Psoas muscle (tissue), 8 donors: ENCODE measurements at places on chromosomes 5 and 9. TPM values are rescaled to one million over a fixed set of nuclear protein-coding genes. Genes with fewer than 3 reads are reported as not detected.

DNA sequence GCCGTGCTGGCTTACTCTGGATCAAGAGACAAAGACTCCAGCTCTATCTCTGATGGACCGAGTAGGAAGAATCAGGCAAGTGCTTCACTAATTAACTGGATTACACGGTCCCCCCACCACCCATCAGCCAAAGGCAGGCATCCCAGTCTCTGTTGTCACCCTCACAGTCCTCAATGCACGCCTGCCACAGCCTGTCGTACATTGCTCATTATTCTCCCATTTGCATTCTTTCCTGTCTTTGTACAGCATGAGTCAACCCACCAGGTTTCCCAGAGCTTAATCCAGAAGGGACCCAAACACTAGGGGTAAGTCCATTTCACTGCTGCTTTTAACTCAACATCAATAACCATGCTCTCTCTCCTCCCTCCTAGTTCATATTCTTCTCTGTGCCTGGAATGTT is 44.4 kb downstream of the PCA3 start:
- DNase-seq: no peak

DNA sequence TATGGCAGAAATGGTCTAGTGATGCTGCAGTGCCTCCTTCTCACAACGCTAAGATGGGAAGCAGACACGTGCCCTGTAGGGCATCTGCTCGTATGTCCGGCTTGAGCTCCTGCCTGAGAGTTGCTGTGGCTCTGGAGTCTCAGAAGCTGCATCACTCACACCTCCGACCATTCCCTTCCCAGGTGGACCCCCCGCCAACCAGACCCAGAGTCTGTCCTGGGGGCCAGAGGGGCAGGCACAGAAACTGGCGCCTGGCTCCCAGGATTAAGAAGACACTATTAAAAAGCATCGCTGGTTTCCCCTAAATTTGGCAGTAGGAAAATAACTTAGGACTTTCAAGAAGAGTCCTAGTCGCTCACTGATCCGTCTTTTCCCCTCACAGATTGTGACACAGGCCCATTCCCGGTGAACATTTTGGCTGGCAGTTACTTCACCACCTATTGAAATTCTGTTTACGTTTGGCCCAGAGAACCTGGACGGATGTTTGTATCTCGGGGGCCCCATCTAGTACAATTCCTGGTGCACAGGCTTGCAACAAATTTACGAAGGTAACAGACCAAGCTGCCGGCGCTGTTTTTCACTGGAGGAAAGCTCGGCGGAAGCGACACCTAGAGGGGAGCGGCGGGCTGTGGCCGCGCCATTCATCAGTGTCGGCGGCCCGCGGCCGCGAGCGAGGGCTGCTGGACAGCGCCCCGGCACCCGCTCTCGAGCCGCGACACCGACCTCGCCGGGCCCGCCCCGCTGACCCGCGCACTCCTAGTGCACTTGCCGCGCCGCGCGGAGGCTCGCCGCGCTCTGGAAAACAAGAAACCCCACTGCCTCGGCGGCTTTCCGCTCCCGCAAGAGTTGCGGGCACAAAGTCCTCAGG is 1.6 kb downstream of the FSTL4 start:
- DNase-seq: peak; percentile 75

PAPPA gene
- 0.18 TPM for polyA plus RNA-seq

DNA sequence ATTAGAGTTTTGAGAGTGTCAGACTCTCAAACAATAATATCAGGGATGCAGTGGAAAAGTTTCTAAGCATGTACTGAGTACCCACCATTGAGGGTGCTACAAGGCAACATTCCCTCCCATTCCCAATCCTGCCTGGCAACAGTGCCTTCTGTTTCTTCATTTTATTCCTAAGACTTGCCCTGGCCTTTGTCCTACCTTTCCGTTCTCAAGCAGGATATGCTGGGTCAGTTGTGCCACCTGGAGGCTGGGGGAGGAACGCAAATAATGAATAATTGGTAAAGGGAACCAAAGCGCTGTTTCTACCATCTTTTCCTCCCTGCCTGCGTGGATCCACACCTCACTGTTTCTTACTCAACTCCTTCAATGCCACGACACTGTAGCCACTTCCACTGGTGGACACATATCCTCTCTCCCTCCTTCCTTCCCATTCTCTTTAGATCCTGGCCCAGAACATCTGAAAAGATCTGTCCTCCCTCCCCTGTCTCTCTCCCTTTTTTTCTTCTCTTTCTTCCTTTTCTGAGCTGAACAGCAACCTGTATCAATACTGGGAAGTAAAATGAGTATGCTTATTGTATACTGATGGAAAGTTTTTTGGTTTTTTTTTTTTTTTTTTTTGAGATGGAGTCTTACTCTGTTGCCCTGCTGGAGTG is 149.5 kb downstream of the C9orf152 start:
- DNase-seq: peak; percentile 29

- DNase-seq: no peak
Measured at GRCh38 chr9:98315067-98315453, 59.6 kb upstream of the TBC1D2 start.
